ENCODE measurements at places on chromosomes 16 and 17.

GRCh38 chr17:78122216-78122930 is 6.2 kb downstream of the TMC6 start:
- peak; percentile 71 for DNase-seq

DNA sequence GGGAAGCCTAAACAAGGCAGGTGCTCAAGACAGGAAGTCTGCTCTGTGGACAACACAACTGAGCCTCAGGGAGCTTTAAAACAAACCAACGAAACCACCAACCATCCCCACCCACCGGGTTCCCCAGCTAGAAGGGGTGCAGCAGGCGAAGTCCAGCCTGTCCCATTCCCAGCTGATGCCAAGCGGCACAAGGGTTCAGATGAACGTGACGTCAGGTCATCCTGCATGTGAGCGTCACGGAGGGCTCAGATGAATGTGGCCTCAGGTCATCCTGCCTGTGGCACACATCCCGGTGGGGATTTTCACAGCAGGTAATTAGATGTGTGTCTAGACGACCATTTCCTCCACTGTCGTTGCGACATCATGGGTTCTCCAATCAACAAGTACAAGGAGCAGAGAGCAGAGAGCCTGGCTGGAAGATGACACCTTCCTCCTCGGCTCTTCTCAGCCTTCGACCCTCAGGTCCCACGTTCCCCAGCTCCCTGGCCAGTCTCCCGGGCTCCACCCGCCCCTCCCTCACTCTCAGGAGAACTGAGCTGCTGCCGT is 246.5 kb downstream of the FOXL1 start:
- DNase-seq = peak; percentile 45

DNA sequence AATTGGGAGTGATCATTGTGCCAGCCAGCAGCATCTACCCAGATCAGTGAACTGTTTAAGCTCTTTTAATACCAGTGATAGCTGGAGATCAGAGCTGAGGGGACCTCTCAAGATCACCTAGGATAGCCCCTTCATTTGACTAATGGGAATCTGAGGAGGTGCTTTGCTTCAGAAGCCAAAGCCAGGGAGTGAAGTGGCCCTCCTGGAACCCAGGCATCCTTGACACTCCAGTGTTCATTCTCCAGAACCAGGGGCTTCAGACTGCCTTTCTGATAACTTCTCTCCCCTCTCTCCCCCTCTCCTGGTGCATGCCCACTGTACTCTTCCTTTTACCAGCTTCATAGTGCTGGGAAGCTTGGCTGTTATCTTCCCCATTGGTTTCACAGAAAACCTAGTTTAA is 48.0 kb upstream of the SLC12A3 start:
- no peak for DNase-seq

DNA sequence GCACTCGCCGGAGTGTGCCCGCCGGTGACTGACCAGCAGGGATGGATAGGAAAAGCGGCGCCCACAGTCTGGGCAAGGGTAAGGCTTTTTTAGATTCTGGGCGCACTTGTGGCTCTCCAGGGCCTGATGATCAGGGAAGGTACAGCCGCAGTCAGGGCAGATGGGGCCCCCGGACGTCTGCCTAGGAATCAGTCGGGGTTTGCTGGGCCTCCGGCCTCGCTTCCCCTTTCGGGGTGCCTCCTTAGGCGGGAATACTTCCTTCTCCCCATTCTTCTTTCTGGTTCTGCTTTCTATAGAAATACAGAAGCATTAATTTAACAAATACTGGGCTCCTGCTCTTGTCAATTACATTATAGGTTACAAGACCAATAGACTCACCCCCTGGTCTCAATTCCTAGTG is 5.0 kb downstream of the ZNF689 start:
- no peak for DNase-seq

GRCh38 chr17:29376667-29377270 is 13.4 kb upstream of the TAOK1 start:
- DNase-seq = no peak

DNA sequence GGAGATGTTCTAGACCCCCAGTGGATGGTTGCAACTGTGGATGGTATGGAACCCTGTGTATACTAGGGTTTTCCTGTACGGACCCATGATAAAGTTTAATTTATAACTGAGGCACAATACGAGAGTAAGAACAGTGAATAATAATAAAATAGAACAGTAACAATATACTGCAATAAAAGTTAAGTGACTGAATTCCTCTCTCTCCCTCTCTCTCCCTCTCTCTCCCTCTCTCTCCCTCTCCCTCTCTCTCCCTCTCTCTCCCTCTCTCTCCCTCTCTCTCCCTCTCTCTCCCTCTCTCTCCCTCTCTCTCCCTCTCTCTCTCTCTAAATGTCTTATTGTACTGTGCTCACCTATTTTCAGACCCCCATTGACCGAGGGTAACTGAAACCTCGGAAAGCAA is 291.0 kb downstream of the IRF8 start:
- no peak for DNase-seq

DNA sequence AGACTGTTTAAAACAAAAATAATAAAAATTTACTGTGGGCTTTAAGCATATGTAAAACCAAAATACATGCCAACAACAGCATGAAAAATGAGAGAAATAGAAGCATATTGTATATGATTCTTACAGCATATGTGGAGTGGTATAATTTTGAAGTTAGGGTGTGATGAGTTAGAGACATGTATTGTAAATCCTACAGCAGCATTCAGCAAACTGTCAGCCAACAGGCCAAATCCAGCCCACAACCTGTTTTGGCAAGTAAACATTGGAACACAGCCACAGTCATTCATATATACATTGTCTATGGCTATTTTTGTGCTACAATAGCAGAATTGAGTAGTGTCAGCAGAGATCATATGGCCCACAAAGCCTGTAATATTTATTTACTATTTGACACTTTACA is 42.3 kb downstream of the ZNF18 start:
- DNase-seq = no peak

- no peak for DNase-seq
Observed at GRCh38 chr16:12976936-12977335, 75.5 kb downstream of the SHISA9 start.

DNA sequence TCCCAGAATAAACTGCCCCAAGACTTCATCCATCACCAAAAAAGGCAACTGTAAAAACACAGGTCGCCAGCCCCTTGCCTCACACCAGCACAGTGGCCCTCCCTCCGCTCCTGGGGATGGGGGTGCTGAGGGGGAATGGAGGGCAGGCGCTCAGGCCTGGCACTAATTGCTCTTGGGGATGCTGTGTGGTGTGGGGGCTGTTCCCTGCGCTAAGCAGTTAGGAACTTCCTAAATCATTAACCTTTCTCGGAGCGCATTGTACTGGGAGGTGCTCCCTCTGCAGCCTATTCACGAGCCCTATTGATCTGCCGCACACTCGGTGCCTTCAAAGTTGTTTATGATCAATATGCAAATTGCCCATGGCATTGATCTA is 199.9 kb downstream of the ZFHX3 start:
- no peak for DNase-seq

DNA sequence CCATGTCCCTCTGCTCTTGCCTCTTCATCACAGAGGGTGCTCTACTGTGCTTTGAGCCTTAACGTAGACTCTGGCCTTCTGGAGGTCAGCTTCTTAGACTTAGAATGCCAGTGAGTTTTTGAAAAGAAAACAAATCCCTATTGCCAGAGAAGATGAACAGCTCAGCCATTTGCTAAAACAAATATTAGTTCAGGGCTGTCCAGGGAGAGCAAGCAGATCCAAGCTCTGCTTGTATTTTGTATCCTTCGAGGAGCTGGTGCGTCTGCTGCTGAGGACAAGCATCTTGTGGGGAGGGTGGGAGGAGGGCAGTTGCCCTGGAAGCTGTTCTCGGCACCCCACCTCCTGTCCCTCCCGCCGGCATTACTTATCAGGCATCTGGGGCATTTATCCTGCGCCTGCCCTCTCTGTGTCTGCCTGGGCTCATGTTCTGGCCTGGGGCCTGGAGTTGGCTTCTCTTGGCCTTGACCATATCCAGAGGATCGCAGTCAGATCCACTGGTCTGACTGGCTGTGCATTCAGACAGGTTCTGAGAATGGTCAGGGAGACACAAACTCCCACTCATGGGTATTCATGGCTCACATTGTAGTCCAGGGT is 173.1 kb upstream of the NLRP1 start:
- DNase-seq = no peak
